CD4-positive, alpha-beta memory T cell (primary cell): ENCODE measurements at places on chromosomes 6 and 20. TPM values are rescaled to one million over a fixed set of nuclear protein-coding genes. Genes with fewer than 3 reads are reported as not detected.

DNA sequence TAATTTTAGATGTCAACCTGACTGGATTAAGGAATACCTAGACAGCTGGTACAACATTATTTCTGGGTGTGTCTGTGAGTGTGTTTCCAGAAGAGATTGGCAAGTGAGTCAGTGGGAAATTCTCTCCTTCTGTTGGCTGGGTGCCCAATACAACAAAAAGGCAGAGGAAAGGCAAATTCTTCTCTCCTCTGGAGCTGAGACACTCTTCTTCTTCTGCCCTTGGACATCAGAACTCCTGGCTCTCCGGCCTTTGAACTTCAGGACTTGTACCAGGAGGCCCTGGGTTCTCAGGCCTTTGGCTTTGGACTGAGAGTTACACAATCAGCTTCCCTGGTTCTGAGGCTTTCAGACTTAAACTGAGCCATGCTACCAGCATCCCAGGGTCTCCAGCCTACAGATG, 7.8 kb upstream of the BTN3A1 start:
- DNase-seq: no peak

DNA sequence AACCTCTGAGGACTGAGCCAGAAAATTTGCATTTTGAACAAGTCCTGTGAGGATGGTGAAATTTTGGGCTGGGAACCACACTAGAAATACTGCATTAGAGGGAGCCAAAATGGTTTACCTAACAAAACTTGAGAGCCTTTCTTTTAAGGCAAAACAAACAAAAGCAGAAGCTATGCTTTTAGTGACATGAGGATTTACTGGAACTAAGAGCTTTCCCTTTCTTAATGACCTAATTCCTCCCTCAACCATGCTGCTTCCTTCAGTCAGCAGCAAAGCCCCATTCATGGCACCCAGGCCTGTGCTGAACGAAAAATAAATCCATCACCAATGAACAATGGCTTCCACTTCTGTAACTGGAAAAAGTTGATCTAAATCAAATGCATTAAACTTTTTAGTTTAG, 974.3 kb downstream of the HACE1 start:
- DNase-seq: no peak

DNA sequence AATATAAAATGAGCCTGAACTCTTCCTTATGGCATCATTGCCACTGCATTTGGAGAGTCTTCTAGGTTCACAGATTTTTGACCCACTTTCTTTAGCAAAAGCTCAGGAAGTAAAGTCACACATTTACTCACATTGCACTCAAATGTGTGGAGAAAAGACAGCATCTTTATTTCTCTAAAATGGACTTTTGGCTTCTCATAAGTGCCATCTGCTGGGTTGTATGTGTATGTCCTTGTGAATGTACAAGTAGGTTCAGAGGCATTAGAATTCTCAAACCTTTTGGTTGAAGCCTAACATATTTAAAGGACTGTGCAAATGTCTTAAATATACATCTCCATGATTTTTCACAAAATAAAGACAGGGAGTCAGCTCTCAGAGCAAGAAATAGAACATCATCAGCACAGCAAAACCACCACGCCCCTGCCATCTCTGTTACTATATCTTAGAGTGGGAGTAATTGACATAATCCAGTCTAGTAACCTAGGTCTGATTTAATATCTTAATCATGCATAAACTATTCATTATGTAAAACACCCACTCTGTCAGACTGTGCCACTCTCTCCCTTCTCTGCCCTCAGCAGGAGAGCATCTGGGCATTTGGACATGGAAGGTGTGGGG, 42.2 kb upstream of the SPTLC3 start:
- no peak for DNase-seq

The RIPOR2 gene
- 420 TPM for total RNA-seq

- no peak for DNase-seq
These were observed 326.6 kb downstream of the ZFAND3 start for GRCh38 chr6:38146021-38146733.

The SGK1 gene
- total RNA-seq: 14.3 TPM

DNA sequence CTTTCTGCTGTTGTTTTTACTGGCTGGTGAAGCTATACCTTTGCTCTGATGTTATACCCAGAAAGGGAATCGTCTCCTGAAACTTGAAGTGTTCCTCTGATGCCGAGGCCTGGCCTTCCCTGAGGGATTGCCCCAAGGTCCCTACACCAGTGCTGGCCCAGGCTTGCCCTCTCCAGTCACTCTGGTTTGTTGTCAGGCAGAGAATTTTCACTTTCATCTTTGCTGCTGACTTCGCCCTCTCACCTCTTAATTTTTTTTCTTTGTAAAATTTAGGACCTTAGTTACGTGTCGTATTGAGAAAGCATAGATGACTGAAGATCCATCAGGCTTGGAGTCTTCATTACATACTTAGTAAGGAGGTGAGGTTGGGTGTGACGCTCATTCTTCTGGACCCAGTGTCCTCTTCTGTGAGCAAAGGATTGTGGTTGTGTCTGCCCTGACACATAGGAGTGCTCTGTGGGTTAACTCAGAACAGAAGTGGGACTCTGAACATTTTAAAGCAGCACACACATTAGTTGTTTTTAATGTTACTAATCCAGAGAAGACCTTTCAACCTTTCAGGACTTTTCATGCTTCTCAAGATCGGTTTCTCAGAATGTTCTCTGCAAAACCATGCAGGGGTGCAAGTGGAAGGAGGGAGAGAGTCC, 45.4 kb downstream of the TULP4 start:
- DNase-seq: no peak
